Fibroblast of the aortic adventitia (primary cell): ENCODE measurements at places on chromosomes 3 and 15. TPM values are rescaled to one million over a fixed set of nuclear protein-coding genes. Genes with fewer than 3 reads are reported as not detected.

GABPB1 gene
- total RNA-seq: 13.7 and 31.9 TPM in 2 replicates

GRK7 gene
- not detected in 2 replicates for total RNA-seq

GABRA5 gene
- total RNA-seq: not detected in 2 replicates

FOXB1 gene
- not detected in 2 replicates for total RNA-seq

TMEM212 gene
- total RNA-seq: not detected in 2 replicates

TUSC7 gene
- not detected in 2 replicates for total RNA-seq

FANCD2OS gene
- not detected in 2 replicates for total RNA-seq
